Stimulated activated effector memory CD8-positive, alpha-beta T cell treated with anti-CD3 and anti-CD28 coated beads, Interleukin-12 subunit alpha, Interleukin-12 subunit beta, amount 100 ng/mL, for 72 hours (primary cell): ENCODE measurements at places on chromosomes 5 and 9.

DNA sequence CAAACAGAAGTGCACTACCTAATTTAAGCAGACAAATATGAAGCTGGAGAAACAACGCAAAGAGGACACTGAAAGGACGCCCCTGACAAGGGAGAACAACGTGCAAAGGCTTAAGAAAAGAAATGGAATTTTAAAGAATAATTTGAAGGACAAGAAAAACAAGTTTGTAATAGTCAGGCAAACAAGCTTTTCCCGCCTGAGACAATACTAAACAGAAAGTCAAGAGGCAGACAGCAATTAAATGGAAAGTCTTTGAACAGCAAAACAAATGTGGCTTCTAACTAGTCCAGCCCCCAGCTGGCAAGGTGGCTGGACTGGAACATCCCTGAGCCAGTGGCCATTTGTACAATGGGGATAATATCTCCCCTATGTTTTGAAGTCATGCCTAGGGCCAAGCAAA is 63.3 kb downstream of the SIL1 start:
- no peak for DNase-seq

DNA sequence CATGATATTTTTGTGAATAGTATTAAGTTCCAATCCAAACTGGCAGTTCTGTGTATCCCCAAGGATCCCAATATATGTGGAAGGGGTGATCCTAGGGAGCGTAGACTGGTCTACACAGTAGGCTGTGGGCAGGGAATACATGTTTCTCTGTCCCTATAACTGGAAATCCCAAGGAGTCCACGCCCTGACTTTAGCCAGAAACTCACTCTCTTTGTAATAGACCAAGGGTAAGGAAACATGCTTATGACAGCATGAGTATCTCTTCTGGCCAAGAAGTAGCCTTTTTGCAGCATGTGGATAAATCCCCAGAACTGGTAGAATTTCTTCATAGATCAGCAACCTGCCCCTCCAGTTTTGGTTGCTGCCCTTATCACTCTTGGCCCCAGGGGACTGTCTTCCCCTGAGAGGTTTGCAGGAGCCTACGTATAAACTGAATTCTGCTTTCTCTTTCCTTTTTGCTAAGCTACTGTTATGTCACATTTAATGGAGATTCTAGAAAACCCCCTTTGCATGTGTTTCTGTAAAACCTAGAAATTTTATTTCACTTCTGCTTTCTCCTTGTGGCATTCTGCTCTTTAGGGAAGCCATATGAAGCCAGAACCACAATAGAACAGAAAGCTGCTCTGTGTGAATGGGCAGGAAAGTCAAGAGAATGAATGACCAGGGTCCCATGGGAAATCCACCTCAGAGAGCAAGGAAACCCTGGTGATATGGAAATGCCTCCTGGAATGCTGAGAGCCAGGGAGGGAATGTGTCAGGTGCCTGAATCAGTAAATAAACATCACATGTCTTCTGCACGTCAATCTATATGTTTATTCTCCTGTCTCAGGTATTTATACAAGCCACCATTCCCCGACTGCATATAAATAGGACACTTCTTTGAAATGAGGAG is 3.5 kb downstream of the IFNA2 start:
- DNase-seq = no peak

- no peak for DNase-seq
Observed at GRCh38 chr9:96034553-96035122, 159.1 kb downstream of the ERCC6L2 start.

DNA sequence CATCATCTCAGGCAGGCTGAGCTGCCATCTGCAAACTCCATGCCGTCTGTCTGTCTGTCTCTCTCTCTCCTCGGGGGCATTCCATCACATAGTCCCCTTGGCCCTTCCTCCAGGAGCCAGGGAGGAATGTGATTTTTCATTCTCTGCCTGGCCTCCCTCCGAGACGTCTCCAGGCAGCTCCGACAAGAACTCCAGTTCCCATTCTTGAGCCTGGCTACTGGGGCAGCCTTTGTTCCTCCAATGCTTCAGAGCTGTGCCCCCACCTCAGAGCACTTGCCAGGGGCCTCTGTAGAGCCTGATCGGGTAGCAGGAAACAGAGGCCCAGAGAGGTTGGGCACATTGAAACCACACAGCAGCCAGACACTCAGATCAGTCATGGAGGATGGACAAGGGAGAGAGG is 74.0 kb downstream of the COL27A1 start:
- DNase-seq = no peak

GRCh38 chr5:7436521-7436920 is 40.6 kb downstream of the ADCY2 start:
- no peak for DNase-seq

GRCh38 chr9:29701559-29701958 is 2128.3 kb upstream of the C9orf72 start:
- no peak for DNase-seq

GRCh38 chr9:2059274-2059929 is 44.3 kb downstream of the SMARCA2 start:
- DNase-seq = no peak

GRCh38 chr9:137785704-137786161 is 91.8 kb upstream of the CACNA1B start:
- DNase-seq = no peak

DNA sequence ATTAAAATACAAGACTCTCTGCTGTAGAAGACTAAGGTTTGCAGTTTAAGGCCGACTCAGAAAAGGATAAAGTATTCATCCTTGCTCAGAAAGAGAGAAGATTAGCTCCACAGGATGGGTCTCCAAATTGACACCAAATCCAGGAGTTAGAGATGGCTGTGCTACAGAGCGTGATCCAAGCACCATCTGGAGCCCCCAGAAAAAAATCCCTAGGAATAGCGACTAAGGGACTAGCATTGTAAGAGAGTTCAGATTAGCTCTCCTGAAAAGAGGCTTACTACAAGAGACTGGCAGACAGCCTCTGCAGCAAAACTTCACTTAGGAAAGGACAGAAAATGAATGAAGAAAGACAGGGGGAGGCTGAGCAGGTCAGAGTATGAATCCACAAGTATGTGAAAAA is 3.7 kb downstream of the SIL1 start:
- no peak for DNase-seq

DNA sequence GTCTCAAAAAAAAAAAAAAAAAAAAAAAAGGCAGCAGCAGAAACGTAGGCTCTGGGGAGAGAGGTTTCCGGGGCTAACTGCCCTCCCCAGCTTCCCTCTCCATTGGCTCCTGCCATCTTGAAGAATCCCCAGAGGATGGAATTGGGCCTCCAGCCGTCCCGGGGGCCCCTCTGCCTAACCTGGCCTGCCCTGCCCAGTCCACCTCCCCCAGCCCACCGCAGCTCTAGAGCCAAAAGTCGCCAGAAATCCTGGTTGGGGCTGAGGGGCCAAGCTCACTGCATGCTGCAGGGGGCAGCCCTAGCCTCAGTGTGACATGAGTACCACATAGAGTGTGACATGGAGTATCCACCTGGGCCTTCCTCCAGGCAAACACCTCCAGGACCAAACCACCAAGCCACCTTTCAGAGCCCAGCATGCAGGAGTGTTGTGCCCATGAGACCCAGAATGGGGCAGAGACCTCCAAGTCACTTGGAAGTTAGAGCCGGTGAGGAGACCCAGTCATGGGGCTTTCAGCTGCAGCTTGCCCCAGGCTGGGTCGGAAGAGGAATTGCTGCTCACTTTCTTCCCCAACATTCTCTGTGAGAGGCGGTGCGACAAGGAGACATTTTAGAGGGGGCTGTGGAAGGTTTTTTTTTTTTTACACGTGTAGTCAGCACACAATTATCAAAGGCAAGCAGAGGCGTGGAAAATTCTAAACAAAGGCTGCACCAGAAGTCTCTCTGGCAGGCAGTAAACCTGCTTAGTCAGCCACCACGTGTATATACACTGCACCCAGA is 17.6 kb downstream of the CD74 start:
- no peak for DNase-seq

DNA sequence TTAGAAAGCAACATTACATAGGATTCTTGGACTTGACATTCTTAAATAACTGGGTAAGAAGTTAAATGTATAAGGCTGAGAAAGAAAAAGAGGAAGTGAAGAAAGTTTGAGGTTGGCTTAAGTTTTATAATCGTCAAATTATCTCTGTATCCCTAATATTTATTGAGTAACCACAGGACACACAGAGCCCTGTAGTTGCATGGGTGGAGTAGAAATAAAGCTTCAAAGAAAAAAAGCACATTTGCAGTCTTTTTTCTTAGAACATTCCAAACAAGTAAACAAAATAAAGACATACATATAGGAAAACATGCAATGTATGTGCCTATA is 137.0 kb downstream of the CCDC192 start:
- DNase-seq = no peak

DNA sequence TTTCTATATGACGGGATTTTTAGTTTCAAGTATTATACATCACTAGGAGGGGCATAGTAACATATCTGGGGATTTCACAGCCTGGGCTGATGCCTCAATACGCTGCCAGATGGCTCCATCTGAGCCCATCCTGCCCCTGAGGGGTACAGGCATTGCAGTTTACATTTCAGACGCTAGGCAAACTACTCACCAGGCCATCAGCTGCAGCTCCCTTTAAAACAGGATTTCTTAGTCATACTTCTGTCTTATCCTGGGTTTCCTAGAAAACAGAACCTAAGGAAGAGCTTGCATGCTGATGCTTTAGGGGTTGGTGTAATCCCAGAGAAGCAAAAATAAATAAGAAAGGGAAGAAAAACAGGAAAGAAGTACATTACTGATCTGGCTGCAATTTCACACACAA is 372.8 kb upstream of the PIK3R1 start:
- no peak for DNase-seq

- DNase-seq = no peak
Observed at GRCh38 chr9:127405344-127406125, 8.6 kb downstream of the SLC2A8 start.

DNA sequence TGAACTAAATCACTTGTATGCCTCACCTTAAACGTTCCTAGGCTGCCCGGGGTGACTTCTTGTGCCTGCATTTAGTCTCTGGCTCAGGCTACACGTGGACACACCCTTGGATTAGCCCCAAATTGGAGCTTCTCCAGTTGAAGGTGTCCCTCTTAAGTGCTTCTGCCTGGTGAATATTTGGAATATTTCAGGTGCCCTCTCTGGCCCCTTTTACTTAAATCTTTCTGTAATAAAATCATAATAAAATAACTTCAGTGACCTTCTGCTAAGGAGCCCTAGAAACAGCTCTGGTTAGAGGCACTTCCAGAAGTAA is 74.3 kb upstream of the KLF9 start:
- no peak for DNase-seq

DNA sequence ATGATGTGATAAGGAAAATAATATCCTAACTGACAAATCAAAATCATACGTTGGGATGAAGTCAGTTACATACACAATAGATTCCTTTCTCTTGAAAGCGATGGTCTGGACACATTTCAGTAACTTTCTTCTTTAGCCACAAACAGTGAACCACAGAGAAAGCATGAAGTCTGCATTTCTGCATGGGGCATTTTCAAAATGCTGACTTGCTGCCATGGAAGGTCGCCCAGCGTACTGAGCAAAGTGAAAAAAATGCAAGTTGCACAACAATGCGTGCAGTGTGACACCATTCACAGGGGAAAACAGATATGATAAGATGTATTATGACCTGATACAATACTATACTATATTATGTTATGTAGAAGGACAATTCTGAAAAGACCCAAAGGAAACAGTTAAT is 146.3 kb downstream of the SNX18 start:
- no peak for DNase-seq
